ENCODE measurements at places on chromosomes 1 and 21.

DNA sequence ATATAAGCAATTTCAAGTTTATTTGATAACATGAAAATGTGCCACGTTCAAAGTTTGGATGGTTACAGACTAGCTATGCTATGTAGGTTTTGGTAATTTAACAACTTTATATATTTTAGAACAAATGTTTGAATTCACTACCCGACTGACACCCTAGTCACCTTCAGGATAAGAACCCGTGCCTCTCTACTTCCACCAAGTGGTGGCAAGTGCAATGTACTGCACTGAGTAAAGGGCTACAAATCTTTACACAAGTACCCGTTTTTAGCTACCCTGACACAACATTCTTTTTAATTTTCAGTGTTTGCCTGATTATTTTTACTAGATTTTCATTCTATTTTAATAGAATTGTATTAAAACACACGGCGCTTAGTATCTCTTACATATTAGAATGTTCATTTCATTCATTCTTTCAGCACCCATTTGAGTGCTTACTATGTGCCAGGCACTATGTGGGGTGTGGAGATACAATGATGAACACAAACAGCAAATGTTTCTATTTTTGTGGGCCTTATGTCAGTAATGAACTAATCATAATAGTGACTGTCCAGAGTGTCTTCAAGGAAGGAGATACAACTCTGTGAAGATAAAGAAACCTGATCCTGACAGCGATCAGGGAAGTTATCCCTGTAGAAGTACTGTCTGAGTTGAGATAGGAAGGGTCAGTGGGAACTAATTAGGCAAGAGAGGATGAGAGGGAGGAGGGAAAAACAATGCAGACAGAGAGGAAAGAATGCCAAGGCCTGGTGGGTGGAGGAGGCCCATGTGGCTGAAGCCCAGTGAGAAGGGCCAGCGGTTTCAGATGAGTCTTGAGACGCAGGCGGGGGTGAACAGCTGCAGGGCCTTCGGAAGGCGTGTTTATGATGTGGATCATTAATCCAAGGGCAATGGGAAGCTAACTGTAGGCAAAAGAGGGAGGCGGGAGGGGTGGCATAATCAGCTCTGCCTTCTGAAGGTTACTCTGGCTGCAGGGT lies 3.8 kb downstream of the LCA5L start:
- peak; percentile 36 for DNase-seq

GRCh38 chr1:179706339-179706941 lies 36.7 kb upstream of the FAM163A start:
- peak; percentile 73 for DNase-seq

- DNase-seq = no peak
Observed at GRCh38 chr1:53918343-53918742, 24.4 kb downstream of the DIO1 start.

- DNase-seq = no peak
Observed at GRCh38 chr1:6557597-6557996, 2.5 kb downstream of the TAS1R1 start.

DNA sequence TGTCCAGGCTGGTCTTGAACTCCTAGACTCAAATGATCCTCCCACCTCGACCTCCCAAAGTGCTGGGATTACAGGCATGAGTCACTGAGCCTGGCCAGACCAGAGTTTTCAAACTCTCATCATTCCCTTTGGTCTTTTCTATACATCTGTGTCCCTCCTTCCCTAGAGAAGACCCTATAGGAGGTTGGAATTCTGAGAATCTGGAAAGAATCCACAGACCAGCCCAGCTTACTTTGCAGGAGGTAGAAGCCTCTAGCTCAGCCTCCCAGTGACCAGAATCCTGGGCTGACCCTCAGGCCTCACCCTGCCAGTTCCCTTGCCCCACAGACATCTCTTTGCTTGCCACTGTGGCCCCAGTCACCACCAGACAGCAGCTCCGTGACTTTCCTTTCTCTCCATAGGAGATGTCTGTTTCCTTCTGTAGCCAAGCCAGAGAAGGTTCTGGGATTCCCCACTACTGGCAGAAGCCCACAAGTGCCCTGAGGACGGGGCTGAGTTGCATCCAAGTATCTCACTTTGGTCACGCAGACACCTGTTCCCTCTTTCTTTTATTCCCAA lies 34.7 kb upstream of the KHDRBS1 start:
- no peak for DNase-seq

- DNase-seq = no peak
Observed at GRCh38 chr1:164658864-164659263, 99.9 kb downstream of the PBX1 start.

GRCh38 chr1:235069176-235069575 lies 59.5 kb downstream of the TOMM20 start:
- no peak for DNase-seq

DNA sequence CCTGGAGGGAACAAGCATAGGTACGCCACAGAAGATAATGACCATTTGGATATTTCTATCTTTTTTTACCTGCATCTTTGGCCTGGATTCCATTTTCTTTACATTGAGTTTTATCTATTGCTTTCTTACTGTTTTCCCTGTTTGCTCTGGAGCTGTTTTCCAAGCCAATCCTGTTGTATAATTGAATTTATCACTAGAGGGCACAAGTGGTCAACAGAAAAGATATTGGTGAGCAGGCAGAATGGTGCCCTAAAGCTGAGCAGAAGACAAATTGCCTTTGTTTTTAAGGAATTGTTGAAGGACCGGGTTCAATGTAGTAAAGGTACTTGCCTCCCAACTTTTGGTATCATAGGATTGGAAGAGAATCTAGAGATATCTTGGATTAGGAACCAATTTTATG lies 152.8 kb downstream of the PPP1R12B start:
- no peak for DNase-seq

- DNase-seq = peak; percentile 79
Observed at GRCh38 chr1:47725992-47726855, 271.0 kb downstream of the TRABD2B start.

DNA sequence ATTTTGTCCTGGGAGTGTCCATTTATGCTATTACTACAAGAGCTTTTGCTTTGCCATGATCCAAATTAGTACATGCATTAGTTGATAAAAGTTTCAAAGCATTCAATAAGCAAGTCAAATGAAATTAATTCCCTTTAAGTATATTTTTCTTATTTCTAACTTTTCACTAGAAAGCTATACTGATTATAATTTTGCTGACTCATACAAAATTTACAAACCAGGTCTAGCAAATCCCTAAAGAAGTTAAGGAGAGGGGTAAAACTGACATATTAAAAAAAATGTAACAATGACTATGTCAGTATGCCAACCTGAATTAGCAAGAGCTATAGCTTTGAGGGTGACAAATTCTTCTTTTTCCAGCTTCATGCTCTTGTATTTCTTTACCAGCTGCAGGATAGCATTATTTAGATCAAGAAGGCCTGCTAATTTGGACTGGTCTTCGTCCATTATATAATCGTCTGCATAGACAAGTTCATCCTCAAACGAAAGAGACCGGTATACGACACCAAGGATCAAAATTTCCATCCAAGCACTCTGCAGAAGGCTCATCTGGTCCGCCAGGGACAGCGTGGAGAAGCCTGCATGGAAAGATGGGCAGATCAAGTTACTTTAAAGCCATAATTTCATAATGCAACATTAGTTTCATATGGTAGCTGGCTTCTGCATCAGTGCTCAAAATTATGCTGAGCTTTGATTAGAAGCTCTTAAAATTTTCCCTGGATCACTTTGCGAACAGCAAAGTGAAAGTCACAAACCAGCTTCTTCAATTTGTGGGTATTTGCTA lies 95.8 kb upstream of the USH2A start:
- no peak for DNase-seq

DNA sequence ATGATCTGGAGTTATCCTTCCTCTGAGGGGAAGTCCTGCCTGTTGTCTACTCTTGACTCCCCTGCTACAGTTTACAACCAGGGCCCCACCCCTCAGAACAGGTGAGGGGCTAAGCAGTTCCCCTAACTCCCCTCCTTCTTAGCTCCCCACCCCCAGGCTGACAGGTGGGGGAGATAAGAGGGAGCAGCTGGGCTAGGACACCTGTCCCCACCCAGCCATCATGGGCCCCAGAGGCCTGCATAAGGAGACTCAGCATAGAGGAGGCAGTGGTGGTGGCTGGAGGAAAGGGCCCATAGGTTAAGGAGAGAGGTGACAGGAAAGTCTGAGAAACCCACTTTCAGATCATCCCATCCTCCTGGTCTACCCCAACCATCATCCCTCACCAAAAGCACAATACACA lies 6.8 kb downstream of the MEF2D start:
- DNase-seq = no peak

GRCh38 chr1:207027206-207027777 lies 5.3 kb downstream of the C1orf116 start:
- no peak for DNase-seq

DNA sequence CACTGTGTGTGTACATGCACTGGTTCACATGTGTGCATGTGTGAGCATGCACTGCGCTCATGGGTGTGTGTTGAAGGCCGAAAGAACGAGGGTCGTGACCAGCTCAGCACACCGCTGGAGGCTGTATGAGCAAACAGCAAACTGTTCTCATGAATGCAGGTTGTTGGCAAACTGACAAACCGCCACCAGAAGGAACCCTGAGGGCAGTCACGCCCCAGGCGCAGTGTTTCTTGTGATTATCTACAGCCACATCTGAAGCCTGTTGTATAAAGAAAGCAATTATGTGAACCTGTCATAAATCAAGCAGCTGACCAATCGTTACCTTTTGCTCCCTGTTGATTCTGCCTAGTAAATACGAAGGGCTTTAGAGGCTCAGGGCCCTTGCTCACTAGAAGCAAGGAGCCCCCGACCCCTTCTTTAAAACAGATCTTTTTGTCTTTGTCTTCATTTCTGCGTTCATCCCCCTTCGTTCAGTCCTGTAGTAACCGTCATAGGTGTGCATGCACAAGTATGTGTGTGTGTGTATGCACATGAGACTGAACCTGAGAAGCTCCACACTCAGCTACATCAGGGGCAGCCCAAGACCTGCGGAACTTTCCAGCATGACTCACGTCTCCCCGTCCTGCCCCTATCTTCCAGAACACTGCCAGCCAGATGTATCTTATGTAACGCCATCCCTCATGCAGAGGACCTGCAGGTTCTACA lies 16.8 kb upstream of the RIPK4 start:
- DNase-seq = no peak

- DNase-seq = no peak
Observed at GRCh38 chr21:45257673-45258341, 29.9 kb downstream of the POFUT2 start.

- DNase-seq = peak; percentile 84
Observed at GRCh38 chr1:18875107-18875795, 15.8 kb upstream of the TAS1R2 start.

GRCh38 chr1:116092752-116093489 lies 18.3 kb upstream of the MAB21L3 start:
- no peak for DNase-seq

DNA sequence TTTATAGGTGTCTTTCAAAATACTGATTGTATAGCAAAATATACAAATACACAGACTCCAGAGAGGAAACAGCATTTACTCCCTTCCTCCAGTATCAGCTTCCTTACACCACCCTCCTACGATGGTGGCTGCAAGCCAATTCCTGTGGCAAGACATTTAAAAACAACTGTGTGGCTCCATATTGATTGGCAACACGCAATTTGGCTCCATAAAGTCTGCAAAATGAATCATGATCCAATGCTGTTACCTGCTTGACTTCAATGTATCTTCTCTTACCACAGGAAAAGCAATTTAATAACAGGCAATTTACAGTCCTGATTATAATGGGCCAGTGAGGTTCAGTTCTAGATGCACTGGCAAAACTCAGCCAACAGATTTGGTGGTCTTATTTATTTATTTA lies 19.7 kb upstream of the ATP6V1G3 start:
- DNase-seq = no peak

DNA sequence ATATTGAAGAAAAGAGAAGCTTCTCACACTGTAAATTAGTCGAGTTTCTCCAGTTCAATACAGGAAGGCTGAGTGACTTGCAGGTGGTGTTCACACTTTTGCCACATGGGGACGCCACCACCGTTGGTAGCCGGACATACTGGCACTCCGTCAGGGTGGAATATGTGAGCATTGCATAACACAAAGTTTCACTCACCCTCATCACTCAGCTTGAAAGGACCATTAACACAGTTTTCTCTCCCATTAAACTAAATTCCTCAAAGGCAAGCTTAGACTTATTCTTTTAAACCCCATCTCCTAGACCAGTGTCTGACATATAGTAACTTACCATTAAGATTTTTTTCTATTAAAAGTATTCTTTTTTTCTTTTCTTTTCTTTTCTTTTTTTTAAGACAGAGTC lies 105.3 kb upstream of the SERBP1 start:
- DNase-seq = peak; percentile 79
